Fibroblast of skin of right biceps (primary cell): ENCODE measurements at places on chromosomes 3 and 15.

- DNase-seq = peak; percentile 92
Observed at GRCh38 chr15:81327516-81327915, 3.6 kb upstream of the STARD5 start.

DNA sequence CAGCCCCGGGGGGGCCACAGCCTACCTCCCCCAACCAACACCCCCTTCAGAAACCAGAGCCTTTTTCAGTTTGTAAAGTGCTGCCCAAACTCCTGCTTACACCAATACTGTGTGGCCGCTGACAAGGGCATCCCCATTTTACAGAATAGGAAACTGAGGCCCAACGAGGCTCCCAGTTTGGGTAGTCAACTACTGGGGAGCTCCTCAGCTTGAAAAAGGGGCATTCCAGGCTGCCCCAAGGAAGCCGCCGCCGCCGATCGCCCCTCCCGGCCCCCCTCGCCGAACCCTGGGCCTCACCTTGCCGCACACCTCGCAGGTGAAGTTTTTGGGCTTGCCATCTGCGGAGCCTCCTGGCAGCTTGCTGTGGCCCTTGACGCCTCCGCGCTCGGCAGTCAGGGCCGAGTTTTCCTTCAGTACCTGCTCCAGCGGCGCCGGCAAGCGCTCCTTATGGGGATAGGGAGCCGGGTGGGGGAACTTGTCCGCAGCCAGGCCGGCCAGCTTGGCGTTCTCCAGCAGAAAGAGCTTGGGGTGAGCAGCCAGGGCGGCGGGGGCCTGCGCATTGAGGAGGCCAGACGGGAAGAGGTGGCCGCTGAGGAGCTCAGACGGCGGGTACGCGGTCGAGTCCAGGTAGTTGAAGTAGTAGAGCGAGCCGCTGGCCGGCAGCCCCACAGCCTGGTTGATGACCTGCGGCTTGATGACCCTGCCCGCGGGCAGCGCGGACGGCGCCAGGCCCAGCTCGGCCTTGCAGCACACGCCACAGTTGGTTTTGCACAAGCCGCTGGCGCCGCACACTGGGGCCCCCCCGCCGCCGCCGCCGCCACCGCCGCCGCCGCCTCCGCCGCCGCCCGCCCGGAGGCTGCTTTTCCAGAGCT is 1.4 kb downstream of the FEZF2 start:
- no peak for DNase-seq

DNA sequence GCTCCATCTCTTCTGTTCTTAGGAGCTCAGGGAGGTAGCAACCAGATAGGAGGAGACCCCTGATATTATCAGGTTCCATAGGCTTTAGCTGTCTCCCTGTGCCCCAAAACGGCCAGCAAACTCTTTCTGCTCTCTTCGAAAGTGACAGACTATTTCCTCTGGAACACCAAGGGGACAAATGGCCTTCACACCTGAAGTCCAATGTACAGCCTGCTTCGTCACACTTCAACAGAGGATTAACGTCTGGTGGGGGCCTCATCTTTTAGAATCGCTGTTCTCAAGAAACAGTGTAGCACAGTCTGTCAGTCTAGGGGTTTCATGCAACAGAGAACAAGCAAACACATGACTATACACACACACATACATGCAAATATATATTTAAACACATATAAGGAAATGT is 152.4 kb upstream of the SETMAR start:
- DNase-seq = no peak

DNA sequence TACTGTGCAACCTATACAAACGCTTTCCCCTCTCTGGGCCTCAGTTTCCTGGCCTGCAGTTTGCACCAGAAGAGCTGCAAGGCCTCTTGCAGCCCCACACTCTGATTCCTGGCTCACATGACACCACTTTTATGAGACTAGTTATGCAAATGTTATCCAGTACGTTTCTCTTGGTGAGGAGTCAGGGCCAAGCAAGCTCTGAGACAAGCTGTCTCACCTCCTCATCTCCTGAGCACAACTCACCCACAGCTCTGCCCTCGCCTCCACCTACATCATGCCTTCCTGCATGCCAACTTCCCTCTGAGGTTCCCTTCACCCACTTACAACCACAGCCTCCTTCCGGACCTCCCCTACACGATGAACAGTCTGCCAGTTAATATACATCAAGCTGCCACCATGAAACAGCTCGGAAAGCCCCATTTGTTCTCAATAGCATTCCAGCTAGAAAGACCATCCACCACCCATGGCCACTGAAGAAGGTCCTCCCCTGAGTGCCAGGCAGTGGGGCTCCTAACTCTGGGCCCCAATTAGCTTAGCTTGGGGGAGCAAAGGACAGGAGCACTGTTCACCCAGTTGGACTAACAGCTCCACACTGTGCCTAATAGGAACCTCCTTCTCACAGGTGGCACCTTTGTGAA is 25.0 kb downstream of the CRYGS start:
- no peak for DNase-seq

DNA sequence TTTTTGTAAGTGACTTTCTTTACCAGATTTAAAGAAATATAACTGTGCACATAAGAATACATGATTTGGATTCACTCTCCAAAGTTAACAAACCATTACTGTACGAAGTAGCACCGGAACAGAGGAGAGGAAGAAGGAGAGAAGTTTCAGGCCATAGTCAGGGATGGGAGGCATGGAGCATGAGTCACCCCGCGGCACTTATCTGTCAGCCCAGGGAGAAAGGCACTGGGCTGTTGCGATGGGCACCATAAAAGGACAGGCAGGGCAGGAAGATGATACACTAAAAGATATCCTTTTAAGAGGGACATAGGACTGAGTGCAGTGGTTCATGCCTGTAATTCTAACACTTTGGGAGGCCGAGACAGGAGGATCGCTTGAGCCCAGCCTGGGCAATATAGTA is 37.0 kb downstream of the TTC23 start:
- DNase-seq = peak; percentile 46

GRCh38 chr3:123349566-123350435 is 99.1 kb downstream of the ADCY5 start:
- DNase-seq = no peak

GRCh38 chr15:56045068-56045748 is 51.8 kb upstream of the NEDD4 start:
- no peak for DNase-seq

- DNase-seq = no peak
Observed at GRCh38 chr3:42733501-42734262, 31.1 kb upstream of the HHATL start.

DNA sequence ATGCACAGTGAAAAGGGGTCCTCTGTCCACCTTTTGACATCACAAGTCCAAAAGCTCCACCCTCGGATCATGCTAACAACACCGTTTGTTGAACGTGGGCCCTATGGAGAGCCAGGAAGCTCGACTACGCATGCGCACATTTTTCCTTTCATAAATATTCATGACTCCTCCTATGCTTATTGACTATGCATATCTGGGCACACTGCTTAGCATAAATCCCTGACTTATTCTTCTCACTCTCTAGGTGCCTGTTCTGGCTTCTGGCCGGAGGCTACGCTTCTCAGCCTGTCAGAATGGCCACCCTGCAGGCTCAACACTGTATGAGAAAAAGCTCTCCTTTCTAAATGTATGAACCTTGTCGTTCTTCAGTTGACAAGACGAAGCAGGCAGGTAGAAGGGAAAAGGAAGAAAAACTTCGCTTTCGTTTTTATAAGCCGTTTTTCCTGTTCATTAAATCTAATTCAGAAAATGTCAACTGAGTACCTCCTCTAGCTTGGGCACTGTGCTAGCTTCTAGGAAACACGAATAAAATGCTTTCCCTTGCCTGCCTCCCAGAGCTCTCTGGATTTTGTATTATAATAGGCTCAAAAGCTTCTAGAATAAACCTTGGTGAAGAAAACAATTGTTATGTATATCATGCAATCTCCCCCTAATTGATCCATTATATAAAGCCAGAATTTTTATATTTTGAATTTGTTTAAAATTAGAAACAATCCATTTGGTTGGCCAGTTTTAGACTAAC is 207.7 kb downstream of the ATP10A start:
- DNase-seq = no peak

DNA sequence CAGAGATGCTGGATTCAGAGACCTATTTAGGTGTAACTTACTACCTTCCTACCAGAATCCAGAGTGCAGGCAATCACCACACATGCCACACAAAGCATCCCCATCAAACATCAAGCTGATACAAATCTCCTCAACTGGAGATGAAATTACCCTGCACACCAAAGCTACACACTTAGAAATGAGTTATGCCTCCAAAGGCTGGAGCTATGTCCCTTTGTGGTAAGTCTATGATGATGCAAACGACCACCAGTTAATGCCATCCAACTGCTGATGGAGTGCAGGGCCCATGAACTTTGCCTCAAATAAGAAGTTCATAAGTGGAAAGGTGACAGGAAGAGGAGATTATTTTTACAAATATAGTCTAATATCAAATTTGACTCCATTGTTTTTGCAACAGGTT is 38.1 kb downstream of the PDZRN3 start:
- DNase-seq = no peak

DNA sequence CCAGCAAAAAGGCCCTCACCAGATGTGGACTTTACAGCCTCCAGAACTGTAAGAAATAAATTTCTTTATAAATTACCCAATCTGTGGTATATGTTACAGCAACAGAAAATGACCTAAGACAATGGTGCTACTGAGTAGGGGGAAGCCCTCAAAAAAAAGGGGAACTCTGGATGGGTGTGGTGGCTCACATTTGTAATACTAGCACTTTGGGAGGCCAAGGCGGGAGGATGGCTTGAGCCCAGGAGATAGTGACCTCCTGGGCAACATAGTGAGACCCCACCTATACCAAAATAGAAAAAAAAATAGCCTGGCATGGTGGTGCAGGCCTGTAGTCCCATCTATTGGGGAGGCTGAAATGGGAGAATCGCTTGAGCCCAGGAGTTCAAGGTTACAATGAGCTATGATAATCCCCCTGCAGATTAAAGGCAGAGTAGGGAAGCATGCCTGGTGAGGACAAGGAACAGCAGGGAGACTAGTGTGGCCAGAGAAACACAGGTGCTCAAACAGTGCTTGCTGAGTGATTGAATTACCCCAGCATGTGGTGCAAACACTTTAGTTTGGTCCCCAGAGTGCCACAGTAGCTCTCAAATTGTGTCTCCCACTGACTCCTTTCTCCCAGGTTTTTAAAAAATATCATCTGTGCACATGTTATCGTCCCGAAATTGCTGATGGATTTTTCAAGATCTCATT is 13.9 kb upstream of the USP3 start:
- DNase-seq = no peak

DNA sequence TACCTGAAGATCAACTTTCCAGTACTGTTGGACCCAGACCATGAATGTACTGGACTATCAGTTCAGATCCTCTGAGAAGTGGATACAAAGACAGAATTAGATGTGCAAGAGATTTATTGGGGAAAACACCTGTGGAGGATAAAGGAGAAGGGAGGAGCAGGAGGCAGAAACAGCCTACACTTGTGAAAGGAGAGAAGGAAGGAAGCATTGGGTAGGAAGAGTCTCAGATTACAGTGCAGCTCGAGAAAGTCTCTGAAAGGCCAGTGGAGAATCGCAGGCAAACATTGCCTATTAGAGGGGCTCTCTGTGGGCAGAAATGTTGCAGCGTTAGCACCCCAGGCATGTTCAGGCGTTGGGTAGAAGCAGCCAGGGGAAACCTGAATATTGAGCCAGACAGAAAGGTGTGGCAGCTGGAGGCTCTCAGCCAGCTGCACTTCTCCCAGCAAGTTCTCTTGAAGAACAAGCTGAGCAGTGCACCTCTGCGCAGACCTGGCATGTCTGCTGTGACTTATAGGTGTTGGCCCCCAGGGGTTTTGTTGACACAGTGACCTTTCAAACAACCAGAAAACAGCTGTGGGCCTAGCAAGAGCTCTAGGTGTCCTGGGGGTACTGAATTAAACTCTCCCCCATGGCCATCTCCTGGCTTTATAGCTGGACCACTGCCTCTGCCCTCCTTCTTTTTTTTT is 7.0 kb downstream of the CHST14 start:
- DNase-seq = no peak

DNA sequence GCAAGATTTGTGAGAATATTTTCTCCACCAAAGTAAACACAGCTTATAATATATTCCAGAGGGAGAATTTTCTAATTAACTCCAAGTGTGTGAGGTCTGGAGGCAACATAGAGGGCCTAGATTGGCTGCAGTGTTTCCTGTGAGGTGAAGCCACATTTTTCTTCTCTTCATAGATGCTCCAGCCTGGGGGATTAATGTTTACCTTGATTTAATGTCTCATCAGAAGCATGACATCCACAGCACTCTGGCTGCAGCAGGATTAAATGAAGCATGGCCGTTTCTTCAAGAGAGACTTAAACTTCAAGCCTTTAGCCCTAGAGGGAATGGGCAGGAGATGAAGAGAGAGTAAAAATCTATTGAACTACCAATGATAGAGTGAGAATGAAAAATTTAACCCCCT is 137.9 kb upstream of the ZBTB20 start:
- peak; percentile 23 for DNase-seq

- DNase-seq = no peak
Observed at GRCh38 chr3:155407331-155407730, 113.8 kb upstream of the STRIT1 start.

GRCh38 chr3:159879598-159879997 is 109.0 kb upstream of the IL12A start:
- no peak for DNase-seq

- DNase-seq = peak; percentile 76
Observed at GRCh38 chr3:29686889-29687592, 406.2 kb downstream of the RBMS3 start.

GRCh38 chr15:68885070-68885469 is 45.3 kb upstream of the SPESP1 start:
- DNase-seq = peak; percentile 74

GRCh38 chr3:45056608-45057301 is 30.7 kb downstream of the CLEC3B start:
- no peak for DNase-seq

DNA sequence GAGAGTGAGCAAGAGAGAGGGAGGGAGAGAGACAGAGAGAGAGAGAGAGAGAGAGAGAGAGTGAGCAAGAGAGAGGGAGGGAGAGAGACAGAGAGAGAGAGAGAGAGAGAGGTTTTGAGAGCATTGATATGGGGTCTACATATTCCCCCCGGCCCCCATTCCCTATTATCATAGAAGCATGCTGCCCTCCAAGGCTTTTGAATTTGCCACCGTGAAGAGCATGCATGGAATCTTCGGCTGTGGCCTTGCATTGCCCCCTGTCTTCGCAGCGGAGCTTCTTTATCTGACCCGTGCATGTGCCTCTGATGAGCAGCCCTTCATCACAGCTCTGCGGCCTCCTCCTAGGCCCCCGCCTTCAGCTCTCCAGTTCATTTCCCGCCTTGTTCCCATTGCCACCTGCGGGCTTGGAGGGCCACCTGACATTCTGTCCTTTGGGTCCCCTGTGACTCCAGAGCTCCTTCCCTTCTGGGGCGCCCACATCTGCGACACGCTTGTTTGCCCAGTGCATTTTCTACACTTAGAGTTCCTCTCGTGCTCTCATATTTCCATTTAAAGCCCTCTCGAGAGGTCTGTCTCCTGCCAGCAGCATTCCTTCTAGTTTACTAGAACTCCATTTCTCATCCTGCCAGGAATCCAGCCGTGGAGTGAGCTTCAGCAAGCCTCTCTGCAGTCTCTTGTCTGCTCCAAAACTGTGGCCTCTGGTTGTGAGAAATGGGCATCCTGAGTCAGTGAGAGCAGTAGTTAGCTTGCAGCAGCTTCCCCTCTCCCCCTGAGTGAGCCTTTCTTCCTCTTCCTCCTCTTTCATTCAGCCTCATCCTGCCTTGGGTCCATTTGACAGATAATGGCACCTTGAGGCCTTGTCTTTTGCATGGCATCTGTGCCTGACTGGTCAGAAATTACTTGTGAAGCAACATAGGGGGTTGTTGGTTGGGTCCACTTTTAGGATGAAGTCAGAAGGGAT is 25.3 kb downstream of the LPP start:
- peak; percentile 78 for DNase-seq
